Central memory CD8-positive, alpha-beta T cell (primary cell): ENCODE measurements at places on chromosomes 2 and 18.

- H3K4me3 ChIP-seq, result no peak overlapping the region
- no peak for DNase-seq
- H3K27me3 ChIP-seq, result no peaks in the 10 kb centered on the region
- no peaks in the 10 kb centered on the region for H3K4me1 ChIP-seq
- no peaks in the 10 kb centered on the region for H3K36me3 ChIP-seq
- H3K27ac ChIP-seq, result no peak overlapping the region
These were observed 406.6 kb upstream of the MMADHC start for GRCh38 chr2:149994057-149994728.

- no peaks in the 10 kb centered on the region for H3K4me1 ChIP-seq
- no peak overlapping the region for H3K27ac ChIP-seq
- H3K4me3 ChIP-seq, result no peak overlapping the region
- H3K27me3 ChIP-seq, result no peaks in the 10 kb centered on the region
- H3K36me3 ChIP-seq, result no peaks in the 10 kb centered on the region
These were observed 382.6 kb upstream of the ZNF804A start for GRCh38 chr2:184215745-184216144.

GRCh38 chr2:161836664-161837063 is 212.4 kb downstream of the SLC4A10 start:
- no peak overlapping the region for H3K4me3 ChIP-seq
- no peaks in the 10 kb centered on the region for H3K36me3 ChIP-seq
- no peak for DNase-seq
- H3K4me1 ChIP-seq, result no peaks in the 10 kb centered on the region
- no peaks in the 10 kb centered on the region for H3K27me3 ChIP-seq

DNA sequence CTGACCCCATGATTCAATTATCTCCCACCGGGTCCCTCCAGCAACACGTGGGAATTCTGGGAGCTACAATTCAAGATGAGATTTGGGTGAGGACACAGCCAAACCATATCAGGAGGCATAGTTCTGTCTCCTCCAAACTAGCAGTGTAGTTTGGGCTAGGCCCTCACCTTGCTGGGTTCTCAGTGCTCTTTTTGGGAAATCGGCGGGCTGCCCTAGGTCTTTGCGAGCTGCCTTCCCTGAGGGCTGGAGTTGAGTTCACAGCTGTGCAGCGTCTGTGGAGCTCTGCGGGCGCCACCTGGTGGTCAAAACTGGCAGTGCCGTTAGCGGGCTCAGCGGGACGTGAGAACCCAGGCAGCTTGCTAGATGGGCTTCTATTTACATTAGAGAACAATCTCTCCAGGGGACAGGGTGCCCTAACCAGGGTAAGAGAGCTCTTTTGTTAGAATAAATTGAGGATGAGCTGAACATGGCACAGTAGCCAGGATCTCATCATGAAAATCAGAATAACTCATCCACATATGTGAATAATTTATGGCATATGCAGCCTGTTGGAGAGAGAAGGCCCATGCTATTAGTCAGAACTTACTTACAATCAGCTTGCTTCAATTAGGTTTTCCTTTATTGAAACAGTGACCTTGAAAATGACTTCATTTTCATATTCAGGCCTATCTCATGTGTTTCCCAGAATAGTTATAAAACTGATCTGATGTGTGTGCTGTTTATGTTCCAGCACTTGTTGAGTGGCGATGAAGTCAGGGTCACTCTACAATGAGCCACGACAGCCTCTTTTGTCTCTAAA is 27.4 kb upstream of the YES1 start:
- no peak overlapping the region for H3K4me3 ChIP-seq
- H3K4me1 ChIP-seq, result no peaks in the 10 kb centered on the region
- no peaks in the 10 kb centered on the region for H3K36me3 ChIP-seq
- H3K27ac ChIP-seq, result no peak overlapping the region

DNA sequence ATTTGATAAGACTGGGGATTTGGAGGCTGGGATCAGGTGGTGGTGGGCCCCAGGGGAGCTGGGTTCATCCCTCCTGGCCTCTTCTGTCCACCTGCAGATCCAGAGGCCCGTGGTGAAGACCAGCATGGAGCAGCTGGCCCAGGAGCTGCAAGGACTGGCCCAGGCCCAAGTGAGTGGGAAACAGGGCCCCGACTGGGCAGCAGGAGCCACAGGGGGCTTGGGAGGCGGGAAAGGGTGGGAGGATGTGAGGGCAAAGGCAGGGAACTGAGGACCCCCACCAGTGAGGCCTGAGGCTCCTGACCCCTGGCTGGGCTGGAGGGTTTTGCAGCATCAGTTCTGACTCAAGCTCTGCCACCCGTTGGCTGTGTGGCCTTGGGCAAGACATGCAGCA is 11.3 kb downstream of the PROM2 start:
- no peaks in the 10 kb centered on the region for H3K27me3 ChIP-seq
- H3K4me3 ChIP-seq, result no peak overlapping the region
- no peak overlapping the region for H3K27ac ChIP-seq
- H3K36me3 ChIP-seq, result no peaks in the 10 kb centered on the region

DNA sequence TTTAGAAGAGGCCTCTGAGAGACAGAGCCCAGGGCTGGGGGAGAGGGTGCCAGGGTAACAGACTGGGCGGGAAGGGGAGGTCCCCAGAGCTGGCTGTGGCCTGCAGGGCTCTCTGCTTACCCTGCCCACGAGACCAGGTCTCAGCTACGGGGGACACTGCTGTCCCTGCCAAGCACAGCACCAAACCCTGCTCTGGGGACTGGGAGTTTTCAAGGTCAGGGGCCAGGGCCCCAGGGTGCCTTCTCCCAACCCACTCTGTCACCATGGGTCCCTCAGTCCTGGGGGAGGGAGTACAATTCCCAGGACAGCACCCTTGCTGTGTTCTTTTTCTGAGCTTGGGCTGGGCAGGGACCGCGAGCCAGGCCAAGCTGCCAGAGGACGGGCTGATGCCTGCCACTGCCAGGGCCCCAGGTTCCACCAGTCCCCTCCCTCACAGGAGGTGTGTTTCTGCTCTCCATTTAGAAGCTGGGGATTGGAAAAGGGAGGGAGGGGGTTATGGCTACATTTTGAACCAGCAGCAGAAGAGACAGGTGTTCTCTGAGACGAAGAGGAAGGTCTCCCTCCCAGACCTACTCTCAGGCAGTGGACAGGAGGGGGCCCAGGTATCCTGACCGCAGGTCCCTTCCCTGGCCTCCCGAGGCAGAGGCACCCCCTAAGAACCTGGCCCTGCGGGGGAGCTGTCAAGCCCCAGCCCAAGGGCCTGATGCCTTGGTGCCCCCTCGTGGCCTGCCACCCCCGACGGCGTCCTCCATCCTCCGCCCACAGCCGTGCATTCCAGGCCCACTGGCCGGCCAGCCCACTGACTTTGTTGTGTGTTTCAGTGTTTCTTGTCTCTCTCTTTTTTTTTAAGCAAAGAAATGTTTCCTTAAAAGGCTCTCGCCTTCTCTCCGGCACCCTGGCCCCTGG is 80.4 kb downstream of the TNS1 start:
- H3K4me3 ChIP-seq, result no peak overlapping the region
- H3K4me1 ChIP-seq, result no peaks in the 10 kb centered on the region
- peaks cover 27% of the 10 kb centered on the region for H3K27me3 ChIP-seq
- no peaks in the 10 kb centered on the region for H3K36me3 ChIP-seq
- DNase-seq, result no peak

GRCh38 chr2:236573066-236573929 is 3.7 kb downstream of the ACKR3 start:
- DNase-seq, result no peak
- H3K36me3 ChIP-seq, result peaks cover 6% of the 10 kb centered on the region
- peaks cover 19% of the 10 kb centered on the region for H3K4me1 ChIP-seq
- H3K27me3 ChIP-seq, result no peaks in the 10 kb centered on the region

DNA sequence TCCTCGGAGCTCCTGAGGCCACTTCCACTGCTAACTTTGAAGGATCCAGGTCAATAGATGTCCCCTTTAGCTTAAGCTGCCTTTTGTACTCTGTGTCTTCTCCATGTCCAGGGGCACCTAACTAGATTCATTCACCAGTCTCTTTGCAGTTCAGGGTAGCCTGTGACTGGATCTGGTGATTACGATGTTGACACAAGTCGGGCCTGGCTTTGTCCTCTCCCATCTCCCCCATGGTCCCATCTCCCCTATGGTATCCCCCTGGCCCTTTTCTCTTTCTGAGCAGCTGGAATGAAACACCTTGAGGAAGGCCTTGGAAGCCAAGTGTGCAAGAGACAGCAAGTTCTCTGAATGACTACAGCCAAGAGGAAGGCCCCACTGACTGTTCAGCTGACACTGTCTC is 417.9 kb upstream of the SMIM21 start:
- no peaks in the 10 kb centered on the region for H3K36me3 ChIP-seq
- H3K27me3 ChIP-seq, result no peaks in the 10 kb centered on the region
- H3K4me1 ChIP-seq, result no peaks in the 10 kb centered on the region
- no peak overlapping the region for H3K4me3 ChIP-seq
- H3K27ac ChIP-seq, result no peak overlapping the region

GRCh38 chr2:10525573-10526265 is 77.6 kb upstream of the ODC1 start:
- peaks cover 12% of the 10 kb centered on the region for H3K27me3 ChIP-seq
- H3K4me3 ChIP-seq, result no peak overlapping the region
- H3K27ac ChIP-seq, result no peak overlapping the region
- H3K4me1 ChIP-seq, result no peaks in the 10 kb centered on the region
- H3K36me3 ChIP-seq, result no peaks in the 10 kb centered on the region

DNA sequence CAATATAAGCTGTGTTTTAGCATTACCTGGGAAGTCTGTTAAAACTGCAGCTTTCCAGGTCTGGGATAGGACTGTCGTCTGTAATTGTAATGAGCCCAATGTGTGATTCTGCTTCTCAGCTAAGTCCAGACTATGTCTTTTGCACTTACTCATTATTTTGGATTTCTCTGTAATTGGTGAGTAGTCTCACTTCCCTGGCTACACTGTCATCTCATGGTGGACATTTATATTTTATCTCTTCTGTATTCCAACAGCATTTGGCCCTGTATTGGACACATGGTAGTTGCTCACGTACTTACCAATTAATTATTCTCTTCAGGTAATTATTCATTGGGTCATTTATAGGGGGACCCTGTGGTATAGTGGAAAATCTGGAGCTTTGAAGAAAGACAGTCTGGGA is 28.0 kb downstream of the LHCGR start:
- no peaks in the 10 kb centered on the region for H3K27me3 ChIP-seq
- H3K4me1 ChIP-seq, result no peaks in the 10 kb centered on the region
- DNase-seq, result no peak
- H3K4me3 ChIP-seq, result no peak overlapping the region
- no peak overlapping the region for H3K27ac ChIP-seq

- H3K27ac ChIP-seq, result no peak overlapping the region
- H3K4me1 ChIP-seq, result peaks cover 11% of the 10 kb centered on the region
- peaks cover 23% of the 10 kb centered on the region for H3K27me3 ChIP-seq
- no peak for DNase-seq
These were observed 42.6 kb upstream of the SETBP1 start for GRCh38 chr18:44638034-44638540.

DNA sequence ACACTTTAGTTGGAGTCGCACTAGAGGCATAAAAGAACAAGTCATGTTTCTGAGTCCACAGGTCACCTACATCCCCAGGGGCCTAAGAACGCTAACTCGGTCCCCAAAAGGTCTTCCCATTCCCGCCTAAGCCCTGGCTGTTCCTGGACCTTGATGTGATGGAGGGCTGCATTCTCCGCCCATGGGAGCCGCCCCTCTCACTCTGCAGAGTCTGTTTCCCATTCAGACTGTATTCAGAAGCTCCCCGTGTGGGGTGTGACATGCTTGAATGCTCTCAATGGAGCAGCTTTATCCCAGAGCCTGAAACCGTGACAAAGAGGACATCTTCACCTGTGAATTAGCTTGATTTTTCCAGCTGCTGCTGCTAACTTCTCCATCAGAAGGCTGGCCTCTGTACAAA is 319.0 kb upstream of the KLHL29 start:
- DNase-seq, result no peak
- H3K4me1 ChIP-seq, result no peaks in the 10 kb centered on the region
- no peaks in the 10 kb centered on the region for H3K27me3 ChIP-seq
- no peak overlapping the region for H3K27ac ChIP-seq

DNA sequence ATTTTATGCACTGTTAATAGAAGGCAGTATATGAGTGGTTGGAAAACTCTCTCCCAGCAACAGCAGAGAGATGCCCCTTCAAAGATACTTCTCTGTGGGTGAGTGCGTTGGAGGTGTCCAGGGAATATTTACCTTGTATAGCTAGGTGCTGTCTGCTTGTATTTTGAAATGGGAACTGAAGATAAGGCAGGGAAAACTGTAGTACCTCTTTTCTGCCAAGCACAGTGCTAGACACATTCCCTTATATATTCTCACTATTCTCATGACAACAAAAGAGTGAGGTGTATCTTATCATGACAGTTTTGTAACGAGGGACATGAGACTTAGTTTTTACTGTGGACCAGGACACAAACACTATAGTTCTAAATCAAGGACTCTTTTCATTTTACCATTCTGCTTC is 2.1 kb downstream of the TTC39C start:
- H3K4me3 ChIP-seq, result peak overlapping the region; percentile 99
- H3K27ac ChIP-seq, result peak overlapping the region; percentile 93
- H3K27me3 ChIP-seq, result no peaks in the 10 kb centered on the region
- H3K4me1 ChIP-seq, result peaks cover 75% of the 10 kb centered on the region
- H3K36me3 ChIP-seq, result peaks cover 30% of the 10 kb centered on the region

DNA sequence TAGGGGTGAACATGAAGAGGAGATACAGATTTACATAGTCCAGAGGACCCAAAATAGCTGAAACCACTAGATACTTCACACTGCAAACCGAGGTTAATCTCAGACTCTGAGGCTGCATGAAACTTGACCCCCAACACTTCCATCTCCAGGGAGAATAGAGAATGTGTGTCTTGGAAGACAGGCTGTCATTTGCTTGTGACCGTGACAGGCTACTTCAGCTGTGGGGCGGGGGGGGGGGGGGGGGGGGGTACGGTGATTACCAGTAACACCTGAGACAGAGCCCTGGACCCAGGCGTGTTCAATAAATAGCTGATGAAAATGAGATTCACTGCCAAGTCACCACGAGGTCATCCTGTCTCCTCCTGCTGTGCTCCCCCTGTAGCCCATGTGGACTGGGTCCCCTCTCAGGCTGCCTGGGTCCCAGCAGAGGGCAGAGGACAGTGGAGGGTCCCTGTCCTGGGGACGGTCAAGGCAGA is 5.7 kb upstream of the KLHL29 start:
- no peak for DNase-seq
- no peak overlapping the region for H3K4me3 ChIP-seq
- peaks cover 14% of the 10 kb centered on the region for H3K4me1 ChIP-seq
- H3K27me3 ChIP-seq, result peaks cover 68% of the 10 kb centered on the region
- H3K36me3 ChIP-seq, result no peaks in the 10 kb centered on the region
- H3K27ac ChIP-seq, result no peak overlapping the region

GRCh38 chr2:52976143-52976949 is 791.3 kb upstream of the CHAC2 start:
- no peaks in the 10 kb centered on the region for H3K4me1 ChIP-seq
- no peaks in the 10 kb centered on the region for H3K27me3 ChIP-seq
- H3K4me3 ChIP-seq, result no peak overlapping the region
- no peaks in the 10 kb centered on the region for H3K36me3 ChIP-seq

- no peaks in the 10 kb centered on the region for H3K27me3 ChIP-seq
- no peaks in the 10 kb centered on the region for H3K4me1 ChIP-seq
- H3K4me3 ChIP-seq, result no peak overlapping the region
- DNase-seq, result no peak
These were observed 43.0 kb upstream of the ITGB6 start for GRCh38 chr2:160242893-160243564.
